Activated naive CD8-positive, alpha-beta T cell treated with anti-CD3 and anti-CD28 coated beads, Interleukin-2, amount 10 ng/mL, durations not matched to agents 7 days and 5 days (primary cell): ENCODE measurements at places on chromosomes 2 and 18.

GRCh38 chr18:45207328-45207727 lies 407.9 kb upstream of the SLC14A2 start:
- H3K36me3 ChIP-seq = no peaks in the 10 kb centered on the region
- no peak overlapping the region for H3K4me3 ChIP-seq
- H3K27me3 ChIP-seq = peaks cover 4% of the 10 kb centered on the region
- no peak overlapping the region for H3K27ac ChIP-seq
- H3K4me1 ChIP-seq = no peaks in the 10 kb centered on the region

DNA sequence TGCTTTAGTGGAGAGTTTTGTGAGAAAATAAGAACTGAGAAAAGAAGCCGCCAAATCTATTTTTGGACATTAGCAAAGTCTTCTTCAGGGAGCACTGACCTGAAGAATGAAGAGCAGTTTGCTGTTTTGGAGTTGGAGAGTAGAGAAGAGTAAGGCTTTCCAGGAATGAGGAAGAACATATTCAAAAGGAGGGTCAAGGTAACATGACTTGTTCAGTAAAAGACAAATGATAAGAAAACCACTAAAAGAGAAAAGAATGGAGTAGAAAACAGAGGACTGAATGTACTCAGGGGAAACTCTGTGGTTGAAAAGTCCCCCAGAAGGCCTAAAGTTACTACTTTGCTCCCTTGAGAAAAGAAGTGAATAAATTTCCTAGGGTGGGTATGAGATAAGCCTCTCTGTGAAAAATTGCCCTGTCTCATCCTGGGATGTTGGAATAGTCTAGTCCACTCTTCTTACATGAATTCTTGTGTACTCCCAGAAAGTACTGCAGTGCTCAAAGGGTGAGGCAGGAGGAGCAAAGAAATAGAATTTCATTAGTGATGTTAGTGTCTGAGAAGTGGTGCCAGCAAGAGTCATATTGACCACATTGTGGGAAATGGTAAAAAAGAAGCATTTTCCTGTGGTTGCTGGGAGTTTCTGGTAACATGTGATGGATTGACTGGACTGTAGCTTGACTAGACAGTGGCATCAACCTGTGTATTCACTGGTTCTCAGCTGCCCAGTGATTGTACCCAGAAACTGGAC lies 27.8 kb downstream of the MBD5 start:
- H3K4me3 ChIP-seq = no peak overlapping the region
- H3K4me1 ChIP-seq = peaks cover 36% of the 10 kb centered on the region
- DNase-seq = no peak
- no peak overlapping the region for H3K27ac ChIP-seq

DNA sequence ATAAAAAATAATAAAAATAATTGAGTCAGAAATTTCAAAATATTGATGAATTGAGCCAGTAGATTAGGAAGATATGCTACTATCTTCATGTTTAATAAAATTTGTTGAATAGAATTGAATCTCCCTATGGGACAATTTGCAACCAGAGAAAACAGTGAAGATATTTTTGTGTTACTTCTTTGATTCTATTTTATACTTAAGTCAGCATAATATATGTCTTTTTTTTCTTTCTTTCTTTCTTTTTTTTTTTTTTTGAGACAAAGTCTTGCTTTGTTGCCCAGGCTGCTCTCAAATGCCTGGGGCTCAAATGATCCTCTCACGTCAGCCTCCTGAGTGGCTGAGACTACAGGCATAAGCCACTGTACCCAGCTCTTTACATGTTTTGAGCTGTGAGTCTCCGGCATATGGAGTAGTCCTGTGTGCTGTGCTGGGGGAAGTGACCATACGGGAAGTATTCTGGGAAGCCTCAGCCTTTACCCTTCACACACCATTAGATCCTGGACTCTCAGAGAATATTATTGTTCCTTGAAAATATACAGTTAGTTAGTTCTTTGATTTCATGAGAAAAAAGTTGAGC lies 13.8 kb upstream of the IAH1 start:
- peaks cover 6% of the 10 kb centered on the region for H3K36me3 ChIP-seq
- H3K4me1 ChIP-seq = peaks cover 4% of the 10 kb centered on the region
- no peak overlapping the region for H3K4me3 ChIP-seq

- no peak overlapping the region for H3K4me3 ChIP-seq
- H3K36me3 ChIP-seq = peaks cover 69% of the 10 kb centered on the region
- H3K27ac ChIP-seq = peak overlapping the region; percentile 26
- peaks cover 26% of the 10 kb centered on the region for H3K4me1 ChIP-seq
- DNase-seq = no peak
Observed at GRCh38 chr2:190974629-190975361, 39.2 kb downstream of the STAT1 start.

DNA sequence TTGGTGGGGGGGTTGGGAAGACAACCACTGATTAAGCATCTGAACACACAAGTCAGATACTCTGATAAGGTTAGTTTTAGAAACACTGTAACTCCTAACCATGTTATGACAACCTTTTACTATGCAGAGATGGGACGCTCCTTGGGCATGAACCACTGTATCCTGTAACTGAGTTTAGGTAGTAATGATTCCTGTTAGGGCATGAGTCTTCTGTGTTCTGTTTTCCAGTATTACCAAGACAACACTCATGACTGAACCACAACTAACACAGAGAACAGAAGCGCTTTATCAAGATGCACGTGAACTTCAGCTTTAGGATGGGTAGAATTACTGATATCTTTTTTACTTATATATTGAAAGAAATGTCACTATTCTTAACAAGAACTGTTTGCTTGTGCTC lies 14.1 kb upstream of the CREB1 start:
- peaks cover 4% of the 10 kb centered on the region for H3K27me3 ChIP-seq
- H3K4me1 ChIP-seq = peaks cover 10% of the 10 kb centered on the region

- H3K27me3 ChIP-seq = no peaks in the 10 kb centered on the region
- peak overlapping the region; percentile 58 for H3K4me3 ChIP-seq
- H3K36me3 ChIP-seq = peaks cover 17% of the 10 kb centered on the region
- DNase-seq = no peak
- H3K4me1 ChIP-seq = peaks cover 20% of the 10 kb centered on the region
- peak overlapping the region; percentile 82 for H3K27ac ChIP-seq
Observed at GRCh38 chr2:205129531-205129930, 552.8 kb upstream of the NRP2 start.

DNA sequence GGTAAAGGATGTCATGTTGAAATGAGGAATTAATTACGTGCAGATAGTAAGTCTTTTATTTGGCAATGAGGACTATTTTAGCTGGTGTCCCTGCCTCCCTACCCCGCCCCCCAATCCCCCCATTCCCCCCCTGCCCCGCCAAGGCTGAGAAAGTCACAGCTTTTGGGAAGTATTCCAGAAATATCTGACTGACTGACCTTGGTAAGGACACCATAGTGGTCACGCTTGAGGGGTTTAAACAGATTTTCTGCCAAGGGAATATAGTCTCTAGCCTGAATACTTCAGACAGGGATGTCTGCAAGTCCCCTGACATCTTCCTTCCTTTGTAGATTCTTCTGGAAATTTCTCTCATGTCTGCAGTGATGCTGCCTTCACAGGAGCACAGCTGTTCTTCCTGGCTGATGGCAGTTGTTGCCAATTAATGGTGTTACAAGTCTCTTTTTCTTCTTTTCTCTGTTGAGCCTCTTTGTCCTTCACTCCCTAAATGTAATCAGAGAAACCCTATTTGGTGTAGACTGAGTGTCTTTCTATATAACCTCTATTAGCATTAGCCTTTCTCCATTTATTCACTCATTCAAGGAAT lies 53.7 kb upstream of the MGAT5 start:
- H3K4me3 ChIP-seq = no peak overlapping the region
- no peak overlapping the region for H3K27ac ChIP-seq
- H3K4me1 ChIP-seq = peaks cover 29% of the 10 kb centered on the region

GRCh38 chr2:134594399-134594798 lies 124.4 kb downstream of the TMEM163 start:
- no peaks in the 10 kb centered on the region for H3K4me1 ChIP-seq
- H3K27me3 ChIP-seq = peaks cover 2% of the 10 kb centered on the region
- H3K27ac ChIP-seq = no peak overlapping the region
- H3K4me3 ChIP-seq = no peak overlapping the region
- peaks cover 3% of the 10 kb centered on the region for H3K36me3 ChIP-seq

DNA sequence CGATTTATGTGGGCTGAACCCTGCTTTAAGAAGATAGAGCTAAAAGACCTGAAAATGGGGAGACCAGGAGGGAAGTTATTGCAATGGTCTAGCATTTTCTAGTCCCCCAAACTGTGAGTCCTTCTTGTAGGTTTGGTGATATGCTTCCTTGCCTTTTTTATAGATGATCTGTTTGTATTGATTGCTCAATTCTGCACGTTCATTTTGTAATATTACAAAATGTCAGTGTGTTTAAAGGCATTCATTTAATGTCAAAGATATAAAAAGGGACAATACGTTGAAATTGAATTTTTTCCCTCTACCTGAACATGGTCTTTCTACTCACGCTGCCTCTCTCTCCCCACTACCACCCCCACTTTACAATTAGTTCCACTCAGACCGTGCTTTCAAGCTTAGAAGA lies 5.6 kb upstream of the FIGN start:
- H3K27me3 ChIP-seq = peaks cover 13% of the 10 kb centered on the region
- H3K4me3 ChIP-seq = no peak overlapping the region
- H3K4me1 ChIP-seq = no peaks in the 10 kb centered on the region
- H3K27ac ChIP-seq = no peak overlapping the region

- H3K27me3 ChIP-seq = no peaks in the 10 kb centered on the region
- no peak overlapping the region for H3K4me3 ChIP-seq
- no peak for DNase-seq
- no peaks in the 10 kb centered on the region for H3K4me1 ChIP-seq
Observed at GRCh38 chr2:129144082-129144791, 825.6 kb upstream of the HS6ST1 start.

DNA sequence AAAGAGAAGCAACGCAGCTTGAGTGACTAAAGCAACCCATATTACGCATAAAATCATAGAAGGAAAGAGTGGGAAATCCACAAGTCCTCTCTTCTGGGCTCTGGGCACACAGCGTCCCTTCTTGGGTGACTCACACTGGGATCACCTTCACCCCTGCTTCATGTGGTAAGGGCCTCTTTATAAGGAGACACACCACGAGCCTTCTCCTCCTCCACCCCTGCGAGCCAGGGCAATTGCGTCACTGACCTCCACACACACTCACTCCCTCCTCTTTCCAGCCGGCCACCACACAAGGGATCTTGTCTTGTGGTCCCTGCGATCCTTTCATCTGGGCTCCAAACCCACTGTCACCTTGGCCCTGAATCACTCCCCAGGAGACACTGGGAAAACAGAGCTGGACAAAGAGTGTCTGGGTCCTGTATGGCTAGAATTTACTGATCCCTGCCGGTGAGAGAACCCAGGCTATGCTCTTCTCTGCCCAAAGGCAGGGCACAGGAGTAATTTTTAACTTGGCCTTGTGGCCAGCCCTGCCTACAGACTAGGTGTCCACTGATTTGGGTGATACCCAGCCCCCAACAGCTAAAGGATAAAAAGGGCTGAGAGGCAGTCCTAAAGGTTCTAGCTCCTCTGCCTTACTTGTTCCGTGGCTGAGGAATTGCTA lies 35.3 kb downstream of the NHEJ1 start:
- no peak overlapping the region for H3K4me3 ChIP-seq
- no peak for DNase-seq
- peaks cover 16% of the 10 kb centered on the region for H3K4me1 ChIP-seq
- no peak overlapping the region for H3K27ac ChIP-seq

GRCh38 chr2:160433466-160434140 lies 60.0 kb downstream of the RBMS1 start:
- no peak for DNase-seq
- peaks cover 44% of the 10 kb centered on the region for H3K36me3 ChIP-seq
- H3K4me3 ChIP-seq = peak overlapping the region; percentile 35
- peaks cover 39% of the 10 kb centered on the region for H3K4me1 ChIP-seq
- H3K27me3 ChIP-seq = no peaks in the 10 kb centered on the region

GRCh38 chr2:64405581-64406406 lies 48.2 kb upstream of the LGALSL start:
- peaks cover 6% of the 10 kb centered on the region for H3K27me3 ChIP-seq
- DNase-seq = no peak
- H3K4me1 ChIP-seq = no peaks in the 10 kb centered on the region
- no peaks in the 10 kb centered on the region for H3K36me3 ChIP-seq

GRCh38 chr2:78355967-78356366 lies 669.5 kb upstream of the REG3G start:
- no peaks in the 10 kb centered on the region for H3K27me3 ChIP-seq
- H3K36me3 ChIP-seq = no peaks in the 10 kb centered on the region
- no peak for DNase-seq
- no peak overlapping the region for H3K27ac ChIP-seq
- no peaks in the 10 kb centered on the region for H3K4me1 ChIP-seq

- H3K27ac ChIP-seq = no peak overlapping the region
- peaks cover 9% of the 10 kb centered on the region for H3K27me3 ChIP-seq
- no peak overlapping the region for H3K4me3 ChIP-seq
- peaks cover 26% of the 10 kb centered on the region for H3K4me1 ChIP-seq
Observed at GRCh38 chr2:233338046-233338445, 16.2 kb upstream of the DGKD start.

DNA sequence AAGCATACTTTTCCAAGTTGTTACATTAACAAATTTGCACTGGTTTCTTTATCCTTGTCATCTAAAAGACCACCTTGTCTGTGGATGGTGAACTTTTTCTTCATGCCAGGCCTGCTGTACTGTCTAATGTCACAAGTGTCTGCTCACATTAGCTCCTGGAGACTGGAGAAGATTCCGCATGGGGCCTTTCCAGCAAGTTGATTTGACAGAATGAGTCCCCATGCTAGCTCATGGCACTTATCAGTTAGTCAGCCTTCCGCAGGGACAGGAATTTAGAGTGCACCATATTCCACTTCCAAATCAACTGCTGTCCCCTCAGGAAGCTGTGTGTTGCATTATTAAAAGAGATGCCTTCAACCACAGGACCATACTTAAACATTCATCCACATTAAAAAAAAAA lies 41.4 kb upstream of the LRPPRC start:
- no peak overlapping the region for H3K4me3 ChIP-seq
- no peaks in the 10 kb centered on the region for H3K4me1 ChIP-seq
- no peak for DNase-seq
- no peaks in the 10 kb centered on the region for H3K36me3 ChIP-seq
- H3K27me3 ChIP-seq = no peaks in the 10 kb centered on the region
- H3K27ac ChIP-seq = no peak overlapping the region

DNA sequence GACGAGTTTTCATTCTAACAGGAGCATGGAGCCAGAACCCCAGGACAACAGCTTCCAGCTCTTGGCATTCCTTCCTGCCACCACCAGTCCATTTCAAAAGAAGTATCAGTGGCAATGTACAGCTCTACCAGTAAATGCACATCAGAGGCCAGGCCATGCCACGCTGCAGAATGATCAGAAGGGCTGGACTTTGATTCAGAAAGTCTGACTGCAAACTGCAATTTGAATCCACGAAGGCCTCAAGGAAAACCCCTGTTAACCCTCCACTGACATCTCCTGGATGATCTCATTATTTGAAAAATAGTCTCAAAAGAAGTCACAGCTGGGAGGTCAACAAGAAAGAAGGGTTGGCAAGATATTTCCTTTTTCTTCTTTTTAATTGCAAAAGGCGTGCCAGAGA lies 119.2 kb downstream of the MYO5B start:
- H3K4me3 ChIP-seq = no peak overlapping the region
- no peak overlapping the region for H3K27ac ChIP-seq
- no peaks in the 10 kb centered on the region for H3K36me3 ChIP-seq
- no peak for DNase-seq
- peaks cover 4% of the 10 kb centered on the region for H3K4me1 ChIP-seq

GRCh38 chr2:231890896-231891513 lies 35.2 kb downstream of the NPPC start:
- DNase-seq = no peak
- peaks cover 25% of the 10 kb centered on the region for H3K27me3 ChIP-seq

- peak overlapping the region; percentile 31 for H3K4me3 ChIP-seq
- DNase-seq = no peak
- H3K4me1 ChIP-seq = peaks cover 41% of the 10 kb centered on the region
- H3K27ac ChIP-seq = no peak overlapping the region
- peaks cover 50% of the 10 kb centered on the region for H3K27me3 ChIP-seq
Observed at GRCh38 chr2:9754532-9754887, 88.8 kb upstream of the TAF1B start.

GRCh38 chr18:7735196-7735595 lies 168.1 kb downstream of the PTPRM start:
- H3K4me3 ChIP-seq = no peak overlapping the region
- H3K36me3 ChIP-seq = no peaks in the 10 kb centered on the region
- no peaks in the 10 kb centered on the region for H3K4me1 ChIP-seq
- no peaks in the 10 kb centered on the region for H3K27me3 ChIP-seq
